ENCODE measurements at places on chromosomes 2 and 18. TPM values are rescaled to one million over a fixed set of nuclear protein-coding genes. Genes with fewer than 3 reads are reported as not detected.

- H3K36me3 ChIP-seq = no peaks in the 10 kb centered on the region
- DNase-seq = no peak
- no peaks in the 10 kb centered on the region for H3K4me1 ChIP-seq
- no peak overlapping the region for H3K4me3 ChIP-seq
- H3K27ac ChIP-seq = no peak overlapping the region
- H3K27me3 ChIP-seq = peaks cover 31% of the 10 kb centered on the region
Observed at GRCh38 chr2:8328217-8328616, 353.6 kb upstream of the ID2 start.

GRCh38 chr2:189248141-189248540 lies 68.6 kb upstream of the COL5A2 start:
- no peaks in the 10 kb centered on the region for H3K4me1 ChIP-seq
- no peak for DNase-seq
- no peak overlapping the region for H3K27ac ChIP-seq
- H3K36me3 ChIP-seq = no peaks in the 10 kb centered on the region

GRCh38 chr18:54878659-54879358 lies 50.5 kb downstream of the RAB27B start:
- no peak overlapping the region for H3K27ac ChIP-seq
- no peak overlapping the region for H3K4me3 ChIP-seq
- no peaks in the 10 kb centered on the region for H3K27me3 ChIP-seq
- no peak for DNase-seq

DNA sequence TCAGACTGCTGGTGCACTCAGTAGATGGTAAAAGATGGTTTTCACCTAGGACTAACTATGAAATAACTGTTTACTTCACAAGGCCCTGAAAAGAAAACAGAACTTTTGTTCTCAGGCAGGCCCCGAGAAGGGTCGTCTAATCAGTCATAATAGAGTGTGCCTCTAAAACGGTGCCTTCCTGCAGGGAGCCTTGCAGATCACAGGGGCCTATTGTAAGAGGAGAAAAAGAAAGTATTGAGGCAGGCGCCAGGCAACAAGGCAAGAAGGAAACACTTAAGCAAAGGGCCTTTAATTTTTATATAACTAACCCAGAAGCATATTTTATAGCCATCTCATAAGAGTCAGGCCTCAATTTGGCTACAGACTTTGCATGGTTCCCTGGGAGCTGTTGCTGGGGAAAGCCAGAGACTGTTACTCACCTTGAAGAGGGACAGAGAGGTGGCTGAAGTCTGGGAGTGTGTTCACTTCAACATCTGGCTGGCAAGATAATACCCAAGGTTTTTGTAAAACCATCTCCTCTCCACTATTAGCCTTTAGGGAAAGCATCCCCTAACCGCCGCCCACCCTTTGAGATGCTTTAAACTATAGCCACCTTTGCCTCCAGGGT lies 117.1 kb downstream of the PRPF40A start:
- DNase-seq = no peak
- H3K4me3 ChIP-seq = no peak overlapping the region
- no peaks in the 10 kb centered on the region for H3K4me1 ChIP-seq

- H3K4me3 ChIP-seq = no peak overlapping the region
- DNase-seq = no peak
- H3K4me1 ChIP-seq = no peaks in the 10 kb centered on the region
- no peaks in the 10 kb centered on the region for H3K27me3 ChIP-seq
- H3K27ac ChIP-seq = no peak overlapping the region
Observed at GRCh38 chr2:235573331-235574221, 79.7 kb downstream of the AGAP1 start.

- H3K27me3 ChIP-seq = no peaks in the 10 kb centered on the region
- no peak overlapping the region for H3K4me3 ChIP-seq
- H3K4me1 ChIP-seq = peaks cover 12% of the 10 kb centered on the region
- DNase-seq = no peak
- no peaks in the 10 kb centered on the region for H3K36me3 ChIP-seq
Observed at GRCh38 chr2:234395891-234396420, 100.9 kb downstream of the ARL4C start.

DNA sequence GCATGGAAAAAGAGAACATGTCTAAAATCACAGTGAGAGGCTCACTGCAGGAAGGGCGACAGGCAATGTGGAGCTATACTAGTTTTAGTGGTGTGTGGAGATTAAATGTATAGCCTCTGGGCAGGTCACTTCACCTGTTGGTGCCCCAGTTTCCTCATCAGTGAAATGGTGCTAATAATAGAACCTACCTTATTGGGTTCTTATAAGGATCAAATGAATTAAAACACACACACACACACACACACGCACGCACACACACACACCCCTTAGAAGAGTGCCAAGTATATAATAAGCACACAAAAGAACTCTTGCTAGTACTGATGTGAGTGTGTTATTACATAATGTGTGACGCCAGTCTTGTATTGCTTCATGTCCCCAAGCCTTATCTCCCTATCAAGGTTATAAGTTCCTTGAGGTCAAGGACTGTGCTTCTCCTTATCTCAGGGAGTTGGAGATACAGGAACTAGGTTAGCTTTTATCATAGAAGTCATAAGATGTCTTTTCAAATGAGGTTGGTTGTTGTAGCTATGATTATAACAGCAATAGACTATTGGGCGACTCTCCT lies 98.0 kb upstream of the CXCR4 start:
- no peak overlapping the region for H3K4me3 ChIP-seq
- H3K27ac ChIP-seq = no peak overlapping the region
- H3K4me1 ChIP-seq = peaks cover 68% of the 10 kb centered on the region
- H3K27me3 ChIP-seq = no peaks in the 10 kb centered on the region

DNA sequence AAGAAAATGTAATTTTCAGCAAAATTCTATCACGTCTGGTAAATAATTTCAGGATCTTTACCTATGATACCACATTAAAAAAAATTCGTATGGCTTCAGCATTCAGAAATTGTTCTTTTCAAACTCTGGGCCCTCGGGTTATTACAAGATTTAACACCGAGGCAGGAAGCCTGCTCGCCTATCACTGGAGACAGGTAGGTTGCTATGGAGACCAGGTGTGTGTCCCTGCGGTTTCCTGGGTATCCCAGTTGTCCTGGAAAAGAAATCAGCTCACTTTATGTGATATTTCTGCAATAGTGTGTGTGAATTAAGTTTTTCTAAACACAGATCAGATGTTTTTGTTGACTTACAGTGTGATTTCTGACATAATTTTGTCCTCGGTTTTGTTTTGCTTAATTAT lies 14.2 kb downstream of the HPCAL1 start:
- H3K27me3 ChIP-seq = no peaks in the 10 kb centered on the region
- no peak overlapping the region for H3K4me3 ChIP-seq
- no peaks in the 10 kb centered on the region for H3K36me3 ChIP-seq
- no peaks in the 10 kb centered on the region for H3K4me1 ChIP-seq

- DNase-seq = peak; percentile 72
- no peak overlapping the region for H3K4me3 ChIP-seq
- no peaks in the 10 kb centered on the region for H3K36me3 ChIP-seq
- H3K27ac ChIP-seq = peak overlapping the region; percentile 35
Observed at GRCh38 chr18:9147440-9148202, 11.0 kb downstream of the ANKRD12 start.

DNA sequence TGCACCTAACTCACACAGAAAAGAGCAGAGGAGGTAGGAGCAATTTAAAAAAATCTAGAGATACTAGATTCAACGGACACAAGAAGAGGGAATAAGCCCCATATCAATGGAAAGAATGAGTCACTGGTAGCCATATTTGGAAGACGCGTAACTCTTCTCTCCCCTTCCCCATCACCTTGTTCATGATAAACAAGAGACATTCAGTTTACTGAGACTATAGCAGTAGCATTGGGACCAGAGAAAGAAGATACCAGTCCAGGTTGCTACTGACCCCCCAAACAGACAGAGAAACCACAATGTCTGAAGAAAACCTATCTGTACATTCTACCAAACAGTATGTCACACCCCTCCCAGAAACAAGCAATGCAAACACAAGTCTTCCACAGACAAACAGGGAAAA lies 81.1 kb downstream of the SLC66A3 start:
- no peak for DNase-seq
- H3K4me1 ChIP-seq = no peaks in the 10 kb centered on the region
- no peak overlapping the region for H3K27ac ChIP-seq
- no peaks in the 10 kb centered on the region for H3K36me3 ChIP-seq

RAB17 gene
- not detected for total RNA-seq

HTRA2 gene
- total RNA-seq = 52.8 TPM

TMEM247 gene
- not detected for total RNA-seq

SLC4A3 gene
- total RNA-seq = not detected

GALNT3 gene
- total RNA-seq = 15.9 TPM

TDRD15 gene
- total RNA-seq = 1.1 TPM

CTNNA2 gene
- not detected for total RNA-seq
